ENCODE measurements at places on chromosomes 3 and 15.

GRCh38 chr3:113249111-113249510 is 37.8 kb downstream of the BOC start:
- DNase-seq, result no peak

- DNase-seq, result no peak
Observed at GRCh38 chr3:123047062-123047319, 19.4 kb upstream of the SEMA5B start.

- no peak for DNase-seq
Observed at GRCh38 chr3:166489826-166490225, 652.6 kb upstream of the BCHE start.

DNA sequence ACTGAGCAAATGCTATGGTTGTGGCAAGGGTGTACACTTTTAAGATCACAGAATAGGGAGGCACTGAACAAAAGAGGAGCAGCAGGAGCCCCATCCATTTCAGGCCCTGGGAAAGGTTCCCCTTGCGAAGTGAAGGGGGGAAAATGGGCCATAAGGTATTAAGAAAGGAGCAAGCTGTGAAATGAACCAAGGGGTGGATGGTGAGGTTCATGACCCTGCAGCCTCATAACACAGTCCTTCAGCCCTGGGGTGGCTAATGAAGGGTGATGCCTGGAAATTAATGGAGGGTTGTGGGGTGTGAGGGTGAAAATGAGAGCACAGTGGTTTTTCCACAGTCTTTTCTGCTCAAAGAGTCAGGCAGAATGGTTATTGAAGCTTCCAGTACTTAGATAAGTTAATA is 150.1 kb downstream of the PDZRN3 start:
- no peak for DNase-seq

- no peak for DNase-seq
Observed at GRCh38 chr3:141250342-141250741, 18.7 kb downstream of the PXYLP1 start.

DNA sequence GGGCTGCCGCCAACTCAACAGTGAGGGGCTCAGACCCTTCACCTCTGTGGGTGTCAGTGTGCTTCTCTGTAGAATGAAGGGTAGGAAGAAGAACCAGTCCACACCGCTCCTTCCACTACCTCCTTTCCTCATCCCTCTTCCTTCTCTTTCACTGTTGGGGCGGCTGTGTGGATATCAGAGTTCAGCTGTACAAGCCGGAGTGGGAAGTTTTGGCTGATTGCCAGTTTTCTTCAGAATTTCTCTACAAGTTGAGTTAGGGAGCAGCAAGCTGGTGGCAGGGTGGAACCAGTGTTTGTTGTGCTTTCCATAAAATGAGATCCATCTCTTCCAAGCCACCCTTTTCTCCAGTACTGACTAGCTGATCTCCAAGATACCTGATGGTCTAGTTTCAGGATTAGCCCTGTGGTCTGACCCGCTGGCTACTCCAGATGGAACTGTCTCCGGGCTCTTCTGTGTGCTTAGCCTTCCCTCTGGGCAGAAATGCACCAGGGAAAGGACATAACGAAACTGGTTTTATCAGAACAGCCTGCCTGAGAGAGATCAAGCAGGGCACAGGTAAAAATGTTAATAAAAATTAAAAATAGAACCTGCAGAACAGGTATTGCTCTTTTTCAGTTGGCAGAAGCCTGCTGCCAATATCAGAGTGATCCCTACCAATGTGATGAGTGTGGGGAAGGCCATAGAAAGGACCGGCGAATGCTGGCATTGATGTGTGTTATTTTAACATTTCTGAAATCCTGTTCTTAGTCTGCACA is 169.9 kb upstream of the TSC22D2 start:
- no peak for DNase-seq

DNA sequence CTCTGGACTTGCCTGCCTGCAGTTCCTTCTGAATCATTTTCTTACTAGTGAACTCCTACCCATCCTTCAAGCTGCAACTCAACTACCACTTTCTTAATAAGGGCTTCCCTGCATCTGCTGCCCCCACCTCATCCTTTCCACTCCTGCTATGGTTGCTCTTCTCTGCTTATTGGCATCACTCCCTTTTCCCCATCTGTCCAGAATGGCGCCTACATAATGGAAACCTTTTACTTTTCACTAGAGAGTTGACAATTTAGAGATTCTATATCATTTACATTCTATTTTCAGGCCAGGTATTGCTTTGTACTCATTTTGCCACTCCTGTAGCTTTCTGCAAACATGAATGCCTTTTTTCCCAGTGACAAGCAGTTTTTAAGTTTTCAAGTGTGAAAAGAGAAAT is 1.9 kb upstream of the EPHA3 start:
- no peak for DNase-seq

DNA sequence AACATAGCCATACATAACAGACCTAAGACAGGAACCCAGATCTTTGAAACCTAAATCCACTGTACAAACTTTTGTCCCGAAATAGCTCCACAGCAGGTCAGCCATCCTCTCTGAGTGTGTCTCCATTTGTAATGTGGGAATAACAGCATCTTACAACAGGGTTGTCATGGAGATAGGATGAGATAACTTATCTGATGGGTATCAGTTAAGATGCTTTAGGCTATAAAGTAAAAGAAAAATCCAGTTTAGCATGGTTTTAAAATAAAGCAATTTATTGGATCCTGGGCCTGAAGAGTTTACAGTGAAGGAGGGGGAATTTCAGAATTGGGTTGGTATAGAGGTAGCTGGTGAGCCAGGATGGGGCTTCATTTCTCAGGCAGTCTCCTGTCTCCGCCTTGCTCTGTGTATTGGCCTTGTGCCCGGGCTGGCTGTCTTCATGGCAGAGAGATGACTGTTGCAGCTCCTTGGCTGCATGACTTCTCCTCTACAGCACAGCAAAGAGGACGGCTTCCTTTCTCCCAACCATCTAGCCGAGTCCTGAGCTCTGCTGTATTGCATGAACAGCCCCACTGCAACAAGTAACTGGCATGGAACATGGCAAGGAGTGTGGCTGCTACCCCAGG is 131.9 kb upstream of the PROK2 start:
- no peak for DNase-seq

- no peak for DNase-seq
Observed at GRCh38 chr3:109702252-109702651, 364.9 kb upstream of the DPPA4 start.

DNA sequence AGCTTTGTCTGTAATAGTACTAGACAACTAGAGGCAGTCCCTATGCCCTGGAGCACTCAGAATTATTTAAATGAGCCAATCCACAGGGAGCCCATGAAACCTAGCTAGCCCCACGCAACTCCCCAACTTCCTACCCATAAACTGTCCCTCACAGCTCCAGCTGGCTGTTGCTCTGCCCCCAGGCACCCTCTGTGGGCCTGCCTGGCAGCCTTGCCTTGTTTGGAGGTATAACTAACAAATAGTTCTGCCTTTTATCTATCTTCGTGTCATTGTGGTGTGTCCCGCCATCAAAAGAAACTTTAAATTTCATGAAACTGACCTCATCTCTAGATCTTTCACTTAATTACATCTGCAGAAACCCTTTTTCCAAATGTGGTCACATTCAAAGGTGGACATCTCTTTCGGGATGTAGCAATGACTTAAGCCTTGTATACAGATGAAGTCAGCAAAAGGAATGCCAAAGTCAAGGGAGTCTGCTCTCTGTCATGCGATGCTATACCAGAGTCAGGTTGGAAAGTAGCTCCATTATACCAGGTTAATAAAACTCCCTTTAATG is 1.8 kb upstream of the RTP3 start:
- no peak for DNase-seq

GRCh38 chr15:31020542-31020941 is 29.1 kb upstream of the MTMR10 start:
- DNase-seq, result no peak

DNA sequence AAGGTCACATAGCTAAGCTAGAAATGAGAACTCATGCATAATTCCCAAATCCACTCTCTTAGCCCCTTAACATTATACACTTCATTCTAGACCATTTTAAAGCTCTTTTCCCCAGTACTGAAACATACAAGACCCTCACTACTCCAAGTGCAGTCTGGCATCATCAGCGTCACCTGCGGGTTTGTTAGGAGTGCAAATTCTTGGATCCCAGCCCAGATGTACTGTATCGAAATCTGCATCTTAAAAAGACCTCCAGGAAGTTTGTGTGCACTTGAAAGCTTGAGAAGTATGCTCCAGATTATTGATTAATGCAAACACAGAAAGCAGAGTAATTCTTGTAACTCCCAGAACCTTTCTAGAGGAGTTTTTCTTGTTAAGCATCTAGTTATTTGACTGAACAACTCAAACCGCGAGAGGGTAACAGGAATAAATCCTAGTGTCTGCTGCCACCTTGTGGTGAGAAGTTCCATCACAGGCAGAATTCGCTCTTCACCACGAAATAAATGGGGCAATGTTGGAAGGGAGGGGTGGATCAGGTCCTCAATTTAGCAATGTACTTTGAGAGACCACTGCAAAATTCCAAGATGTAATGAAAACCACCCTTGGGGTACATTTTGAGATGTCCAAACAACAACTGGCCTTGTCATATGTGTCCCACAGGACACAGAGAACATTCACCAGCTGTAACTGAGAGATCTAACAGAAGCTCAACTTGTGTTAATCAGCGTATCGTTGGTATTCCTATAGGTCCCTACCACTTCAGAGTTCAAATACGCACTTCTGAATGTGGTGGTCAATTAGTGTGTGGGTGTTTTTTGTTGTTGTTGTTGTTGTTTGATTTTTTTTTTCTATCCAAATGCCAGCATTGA is 583 bp upstream of the C3orf49 start:
- peak; percentile 86 for DNase-seq

- no peak for DNase-seq
Observed at GRCh38 chr3:54309601-54310000, 187.2 kb downstream of the CACNA2D3 start.

DNA sequence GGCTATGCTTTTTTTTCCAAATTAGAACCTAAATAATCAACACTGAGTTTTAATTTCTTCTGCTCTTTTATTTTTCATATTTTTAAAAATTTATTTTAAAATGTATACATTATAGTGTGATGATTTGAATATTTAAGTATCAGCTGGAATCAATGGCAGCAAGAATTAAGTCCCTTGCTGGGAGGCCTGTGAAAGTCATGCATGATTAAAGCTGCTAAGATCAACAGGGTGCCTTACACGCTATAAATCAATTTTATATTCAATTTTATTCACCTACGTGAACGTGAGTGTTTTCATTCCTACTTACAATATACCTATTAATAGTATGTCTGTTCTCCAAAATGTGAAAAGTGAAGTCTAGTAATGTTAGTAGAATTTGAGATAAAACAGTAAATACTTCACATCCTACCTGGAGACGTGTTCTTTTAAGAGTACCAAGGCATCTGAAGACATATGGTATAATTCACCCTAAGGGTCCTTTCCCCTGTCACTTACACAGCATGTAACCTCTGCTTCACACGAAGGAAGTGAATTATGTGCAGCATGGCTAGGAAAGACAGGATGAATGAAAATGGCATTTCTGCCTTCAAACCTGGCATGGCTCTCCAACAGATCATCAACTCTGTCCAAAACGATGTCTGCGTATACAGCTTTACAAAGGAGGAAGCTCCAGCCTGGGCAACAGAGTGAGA is 640.4 kb upstream of the ROBO1 start:
- no peak for DNase-seq

DNA sequence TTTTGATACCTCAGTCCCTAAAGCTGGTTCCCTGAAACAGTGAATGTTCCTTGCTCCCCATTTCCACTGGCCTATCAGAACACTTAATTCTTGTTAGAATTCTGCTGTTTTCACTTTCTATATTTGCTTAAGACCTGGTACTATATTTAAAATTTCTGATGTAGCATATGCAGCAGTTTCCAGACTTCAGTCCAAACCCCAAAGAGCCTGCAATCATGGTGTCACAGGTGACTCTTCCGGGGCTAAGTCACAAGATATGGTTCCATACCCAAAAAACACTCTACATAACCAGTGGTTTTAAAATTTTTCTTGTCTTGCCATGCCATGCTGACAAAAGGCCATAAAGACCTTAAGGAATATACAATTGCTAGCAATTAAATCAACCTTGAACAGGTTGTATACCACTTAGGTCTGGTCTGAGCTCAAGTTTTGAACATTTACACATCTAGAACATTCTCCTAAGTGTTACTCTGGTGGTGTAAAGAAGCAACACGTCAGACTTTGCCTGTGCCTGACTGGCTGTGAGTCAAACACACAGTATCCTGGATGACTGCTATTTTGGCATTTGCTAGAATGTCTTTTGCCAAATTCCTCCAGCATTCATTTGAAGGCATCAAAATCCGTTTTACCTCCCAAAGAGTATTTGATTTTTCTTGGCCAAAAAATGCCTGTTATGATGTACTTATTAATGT is 160.0 kb downstream of the FRMD5 start:
- no peak for DNase-seq

DNA sequence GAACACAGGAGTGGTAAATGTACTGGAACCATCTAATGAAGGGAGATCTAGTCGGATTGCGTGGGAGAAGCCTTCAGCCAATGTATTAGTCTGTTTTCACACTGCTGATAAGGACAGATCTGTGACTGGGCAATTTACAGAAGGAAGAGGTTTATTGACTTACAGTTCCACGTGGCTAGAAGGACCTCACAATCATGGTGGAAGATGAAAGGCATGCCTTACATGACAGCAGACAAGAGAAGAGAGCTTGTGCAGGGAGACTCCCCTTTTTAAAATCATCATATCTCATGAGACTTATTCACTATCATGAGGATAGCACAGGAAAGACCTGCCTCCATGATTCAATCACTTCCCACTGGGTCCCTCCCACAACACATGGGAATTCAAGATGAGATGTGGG is 17.0 kb downstream of the HRG start:
- DNase-seq, result no peak

- DNase-seq, result no peak
Observed at GRCh38 chr3:66493458-66494099, 7.2 kb downstream of the LRIG1 start.

GRCh38 chr15:77818484-77819047 is 185.9 kb upstream of the LINGO1 start:
- DNase-seq, result no peak

- no peak for DNase-seq
Observed at GRCh38 chr3:134341389-134341788, 32.9 kb downstream of the AMOTL2 start.

GRCh38 chr3:18656410-18656809 is 231.3 kb upstream of the SATB1 start:
- DNase-seq, result no peak

DNA sequence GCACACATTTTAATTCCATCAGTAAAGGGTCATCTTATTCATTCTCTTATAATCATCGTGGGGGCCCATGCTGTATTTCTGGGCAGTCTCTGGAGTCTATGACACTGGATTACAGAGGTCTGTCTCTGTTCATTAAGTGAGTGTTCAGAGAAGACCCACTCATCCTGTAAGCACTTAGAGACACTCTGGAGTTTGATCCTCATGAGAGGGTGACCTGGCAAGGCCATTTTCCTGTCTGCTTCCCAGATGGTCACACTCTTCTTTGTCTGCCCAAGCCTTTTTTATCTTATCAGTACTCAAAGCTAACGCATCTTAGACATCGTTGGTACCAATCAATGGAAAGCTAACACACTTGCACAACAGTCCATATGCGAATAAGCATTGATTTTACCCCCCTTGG is 333.1 kb downstream of the RORA start:
- no peak for DNase-seq

GRCh38 chr3:16048435-16049318 is 125.8 kb upstream of the GALNT15 start:
- DNase-seq, result no peak
